ENCODE measurements at places on chromosomes 6 and 20.

GRCh38 chr20:48826069-48826468 lies 1.7 kb downstream of the PREX1 start:
- DNase-seq = no peak

GRCh38 chr6:31585491-31585890 lies 586 bp upstream of the LST1 start:
- DNase-seq = no peak

- no peak for DNase-seq
Measured at GRCh38 chr20:55097621-55098020, 622.2 kb downstream of the DOK5 start.

- DNase-seq = no peak
Measured at GRCh38 chr20:8094415-8094818, 37.6 kb upstream of the PLCB1 start.

DNA sequence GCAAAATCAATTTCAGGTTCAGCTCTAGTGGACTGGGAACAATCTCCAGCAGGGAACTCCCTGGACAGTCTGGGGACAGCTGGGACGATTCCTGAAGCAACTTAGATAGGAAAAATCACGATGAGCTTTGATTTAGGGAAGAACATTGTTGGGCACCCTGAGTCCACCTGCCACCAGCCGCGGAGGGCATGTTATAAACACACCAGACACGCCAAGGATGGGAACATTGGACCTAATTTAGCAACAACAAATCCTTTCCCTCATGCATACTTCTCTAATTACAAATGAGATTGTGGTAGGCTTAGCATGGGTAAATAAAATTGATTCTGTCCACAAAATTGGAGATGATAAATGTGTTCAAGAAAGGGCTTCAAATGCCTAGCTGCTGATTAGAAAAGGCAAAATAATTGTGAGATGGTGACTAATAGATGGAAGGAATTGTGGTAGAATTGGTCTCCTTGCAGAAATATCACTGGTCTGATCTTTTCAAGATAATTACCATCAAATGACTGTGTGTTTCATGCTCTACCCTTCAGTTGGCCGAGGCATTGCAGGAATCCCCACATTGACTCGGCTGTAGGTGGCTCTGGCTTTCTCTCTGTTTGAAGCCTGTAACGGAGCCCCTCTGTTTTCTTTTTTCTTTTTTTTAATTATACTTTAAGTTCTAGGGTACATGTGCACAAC lies 6.1 kb upstream of the NANP start:
- DNase-seq = no peak

GRCh38 chr20:61119794-61120410 lies 132.2 kb upstream of the CDH4 start:
- no peak for DNase-seq

DNA sequence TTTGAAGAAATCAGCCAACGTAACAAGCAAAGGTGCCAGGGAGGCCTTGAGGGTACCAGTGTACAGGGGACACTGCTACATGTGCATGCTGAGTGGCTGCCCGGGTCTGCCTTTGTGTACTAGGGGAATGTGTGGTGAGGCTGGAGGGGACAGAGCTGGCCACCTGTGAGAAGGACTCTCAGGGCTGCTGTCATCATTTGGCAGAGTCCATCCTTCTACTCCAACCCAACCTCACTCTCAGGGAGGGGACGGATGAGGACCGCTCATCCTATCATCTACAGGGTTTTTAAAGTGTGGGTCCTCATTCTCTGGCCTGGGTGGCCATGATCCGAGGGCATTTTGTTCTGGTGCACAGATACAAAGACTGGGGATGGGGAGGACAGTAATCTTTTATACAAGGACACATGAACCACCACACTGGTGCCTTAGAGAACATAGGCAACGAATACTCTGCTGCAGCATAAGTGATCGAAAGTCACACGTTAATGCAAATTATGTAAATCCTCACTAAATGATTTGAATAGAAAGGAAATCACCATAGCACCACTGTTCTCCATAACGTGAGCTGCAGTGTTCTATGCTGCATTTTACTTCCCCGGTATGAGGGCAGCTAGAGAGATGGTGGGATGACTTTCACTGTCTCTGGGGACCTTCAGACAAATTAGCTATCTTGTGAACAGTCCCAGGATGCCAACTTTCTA lies 181.4 kb downstream of the GMPR start:
- DNase-seq = no peak

DNA sequence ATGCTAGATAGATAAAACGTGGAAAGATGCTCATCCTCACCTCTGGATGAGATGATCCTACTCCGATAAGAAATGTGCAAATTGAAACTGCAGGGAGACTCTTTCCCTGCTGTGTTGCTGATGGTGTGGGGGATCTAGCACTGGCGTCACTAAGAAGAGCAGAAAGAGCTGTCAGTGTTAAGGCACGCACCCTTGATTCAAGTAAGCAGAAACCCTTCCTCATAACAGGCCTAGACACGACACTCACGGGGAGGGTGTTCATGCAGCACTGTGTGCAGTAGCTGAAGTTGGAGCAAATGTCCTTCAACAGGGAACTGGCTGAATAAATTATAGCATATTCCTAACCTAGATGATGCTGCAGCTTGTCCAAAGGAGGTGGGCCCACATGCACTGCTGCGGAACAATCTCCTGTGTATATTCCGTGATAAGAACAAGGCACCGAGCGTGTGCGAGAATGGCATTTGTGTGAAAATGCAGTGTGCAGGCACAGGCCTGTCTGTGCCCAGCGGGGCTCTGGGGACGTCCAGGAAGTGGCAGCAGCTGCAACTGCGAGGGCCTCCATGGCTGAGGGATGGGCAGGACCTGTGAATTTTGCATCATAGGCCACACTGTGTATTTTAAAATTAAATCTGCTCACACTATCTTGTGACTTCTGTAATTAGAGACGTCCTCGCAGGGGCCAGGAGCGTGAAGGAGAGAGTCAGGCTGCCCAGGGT lies 64.0 kb downstream of the TCP11 start:
- no peak for DNase-seq
